Kidney glomerular epithelial cell (primary cell): ENCODE measurements at places on chromosomes 3 and 15.
A peak's percentile ranks its signal among the peaks of the same experiment; 100 is the strongest.

GRCh38 chr15:95494971-95495541, 835.4 kb upstream of the NR2F2 start:
- DNase-seq, result no peak

DNA sequence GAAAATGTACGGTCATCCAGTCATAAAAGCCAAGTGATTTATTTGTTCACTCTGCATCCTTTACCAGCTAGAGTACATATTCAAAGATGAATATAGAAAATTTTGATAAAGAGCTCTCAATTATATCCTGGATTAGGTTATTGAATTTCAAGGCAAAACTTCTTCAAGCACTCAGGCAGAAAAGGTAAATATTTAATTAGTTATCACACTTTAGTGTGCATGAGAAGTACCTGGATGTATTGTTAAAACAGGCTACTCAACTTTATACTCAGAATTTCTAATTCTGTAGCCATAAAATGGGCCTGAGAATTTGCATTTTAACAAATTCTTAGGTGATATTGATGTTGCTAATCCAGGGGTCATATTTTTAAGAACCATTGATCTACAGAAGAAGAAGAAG, 45.3 kb downstream of the ILDR1 start:
- DNase-seq, result no peak

GRCh38 chr3:48505968-48506504, 2.1 kb upstream of the SHISA5 start:
- DNase-seq, result no peak

DNA sequence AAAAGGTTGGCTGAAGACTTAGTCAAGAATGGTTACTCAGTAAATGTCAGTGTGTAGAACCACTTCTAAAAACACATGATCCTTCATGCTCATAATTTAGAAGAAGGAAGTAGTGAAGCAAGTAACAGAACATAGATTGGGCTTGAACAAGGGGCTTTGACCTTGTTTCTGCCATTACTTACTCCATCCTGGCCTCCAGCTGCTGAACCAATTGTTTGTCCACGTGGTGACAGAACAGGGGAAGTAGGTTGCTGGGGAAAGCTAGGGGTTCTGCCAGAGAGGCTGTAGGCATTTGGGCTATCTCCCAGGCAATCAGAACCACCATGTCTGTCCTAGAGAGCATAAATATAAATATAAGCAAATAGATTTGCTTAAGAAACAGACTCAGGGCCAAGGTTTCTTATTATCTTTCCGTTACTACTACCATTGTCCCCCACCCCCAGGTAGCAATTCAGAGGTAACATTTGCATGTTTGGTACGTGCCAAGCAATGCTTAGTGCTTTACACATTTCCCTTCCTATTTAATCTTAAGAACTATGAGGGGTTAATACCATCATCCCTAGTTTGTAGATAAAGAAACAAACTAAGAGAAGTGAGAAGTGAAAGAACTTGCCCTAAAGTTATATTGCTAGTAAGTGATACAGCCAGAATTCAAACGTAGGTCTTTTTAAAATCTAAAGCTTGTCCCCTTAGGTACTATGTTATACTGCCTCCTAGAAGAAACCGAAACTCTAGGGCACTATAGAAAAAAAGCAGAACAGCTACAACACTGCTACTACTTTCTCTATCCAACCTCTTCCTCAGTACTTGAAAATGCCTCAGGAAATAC, 3.0 kb upstream of the SPG11 start:
- DNase-seq, result no peak

GRCh38 chr15:66226736-66227135, 26.8 kb downstream of the MEGF11 start:
- DNase-seq, result no peak

- DNase-seq, result no peak
Observed at GRCh38 chr15:85690561-85691231, 104.0 kb downstream of the KLHL25 start.

DNA sequence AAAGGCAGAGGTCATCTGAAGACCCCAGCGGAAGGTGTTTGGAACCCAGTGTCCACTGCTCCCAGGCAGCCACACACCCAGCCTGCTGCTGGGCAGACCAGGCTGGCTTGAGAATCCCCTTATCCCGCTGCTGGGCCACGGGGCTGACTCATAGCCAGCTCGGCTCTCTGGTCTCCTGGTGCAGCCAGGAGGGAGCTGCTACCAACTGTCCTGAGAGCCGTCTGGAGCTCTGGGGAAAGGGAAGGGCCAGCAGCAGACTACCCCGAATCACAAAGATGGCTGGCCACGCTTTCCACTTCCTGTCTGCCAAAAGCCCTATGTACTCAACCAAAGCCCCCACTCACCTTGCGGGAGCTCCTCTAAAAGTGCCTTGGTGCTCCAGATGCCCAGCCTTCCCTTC, 38.3 kb downstream of the WHAMM start:
- DNase-seq, result no peak

- DNase-seq, result no peak
Observed at GRCh38 chr15:58442122-58442521, 10.3 kb downstream of the LIPC start.

- DNase-seq, result peak; percentile 23
Observed at GRCh38 chr3:81761904-81762580, 597 bp upstream of the GBE1 start.

DNA sequence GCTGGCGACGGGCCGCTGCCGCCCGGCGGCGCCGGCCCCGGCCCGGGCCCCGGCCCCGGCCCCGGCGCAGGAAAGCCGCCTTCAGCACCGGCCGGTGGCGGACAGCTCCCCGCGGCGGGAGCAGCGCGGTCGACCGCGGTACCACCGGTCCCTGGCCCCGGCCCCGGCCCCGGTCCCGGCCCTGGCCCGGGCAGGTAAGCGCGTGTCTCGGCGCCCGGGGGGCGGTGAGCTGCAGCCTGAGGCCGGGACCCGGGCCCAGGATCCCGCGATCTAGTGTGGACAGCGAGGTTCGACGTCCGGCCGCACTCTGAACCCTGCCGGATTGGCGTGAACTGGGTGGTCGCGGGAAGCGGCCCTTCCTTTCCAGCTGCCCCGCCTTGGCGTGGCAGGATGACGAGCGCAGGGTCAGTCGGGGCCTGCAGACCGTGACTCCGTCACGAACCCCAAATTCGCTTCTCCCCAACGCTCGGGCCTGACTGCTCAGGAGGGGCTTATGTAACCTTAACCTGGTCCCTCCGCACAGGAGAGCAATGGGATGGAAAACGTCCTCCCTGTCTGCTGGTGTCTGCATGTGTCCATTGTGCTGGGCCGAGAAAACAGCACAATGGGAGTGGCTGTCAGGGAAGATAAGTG, 472 bp downstream of the BSN start:
- DNase-seq, result no peak

DNA sequence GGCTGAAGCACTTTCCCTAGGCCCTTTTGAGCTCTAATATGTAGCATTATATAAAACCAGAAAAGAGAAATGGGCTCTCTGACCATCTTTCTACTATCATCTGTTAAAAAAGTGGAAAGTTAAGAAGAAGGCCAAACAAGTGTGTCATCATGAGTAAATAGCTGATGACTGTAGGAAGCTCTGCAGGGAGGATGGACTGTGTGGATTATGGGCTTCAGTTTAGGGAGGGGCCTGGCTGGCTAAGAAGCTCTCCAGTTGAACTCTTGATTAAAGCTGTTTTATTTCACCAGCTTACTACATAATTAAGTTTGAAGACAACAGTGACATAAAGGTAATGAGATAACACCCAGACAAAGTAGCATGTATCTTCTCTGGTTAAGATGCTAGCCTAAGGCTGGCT, 30.6 kb downstream of the INTS14 start:
- peak; percentile 19 for DNase-seq

DNA sequence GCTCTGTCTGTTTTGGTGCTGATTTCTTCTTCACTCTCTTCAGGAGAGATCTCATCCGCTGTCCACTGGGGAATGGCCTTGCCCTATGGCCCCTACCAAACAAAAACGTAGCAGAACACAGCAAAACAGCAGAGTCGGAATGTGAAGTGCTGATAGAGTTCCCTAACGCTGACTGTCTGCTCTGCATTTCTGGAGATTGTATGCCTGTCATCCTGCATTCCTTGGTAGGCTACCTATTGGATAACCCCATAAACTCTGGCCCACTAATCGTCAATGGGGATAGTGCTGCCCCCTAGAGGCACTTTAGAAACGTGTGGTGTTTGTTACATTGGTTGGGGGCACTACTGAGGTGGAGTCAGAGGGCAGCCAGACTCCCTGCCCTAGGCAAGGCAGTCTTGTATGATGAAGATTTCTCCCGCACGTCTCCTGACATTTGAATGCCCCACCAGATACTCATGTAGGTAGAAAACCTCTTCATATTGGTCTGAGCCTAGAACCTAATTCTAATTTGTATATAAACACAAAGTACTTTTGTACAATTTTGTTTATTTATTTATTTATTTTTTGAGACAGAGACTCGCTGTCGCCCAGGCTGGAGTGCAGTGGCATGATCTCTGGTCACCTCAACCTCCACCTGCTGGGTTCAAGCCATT, 15.6 kb upstream of the MAGEF1 start:
- peak; percentile 67 for DNase-seq

- no peak for DNase-seq
Observed at GRCh38 chr3:158918451-158918850, 116.6 kb downstream of the MFSD1 start.

DNA sequence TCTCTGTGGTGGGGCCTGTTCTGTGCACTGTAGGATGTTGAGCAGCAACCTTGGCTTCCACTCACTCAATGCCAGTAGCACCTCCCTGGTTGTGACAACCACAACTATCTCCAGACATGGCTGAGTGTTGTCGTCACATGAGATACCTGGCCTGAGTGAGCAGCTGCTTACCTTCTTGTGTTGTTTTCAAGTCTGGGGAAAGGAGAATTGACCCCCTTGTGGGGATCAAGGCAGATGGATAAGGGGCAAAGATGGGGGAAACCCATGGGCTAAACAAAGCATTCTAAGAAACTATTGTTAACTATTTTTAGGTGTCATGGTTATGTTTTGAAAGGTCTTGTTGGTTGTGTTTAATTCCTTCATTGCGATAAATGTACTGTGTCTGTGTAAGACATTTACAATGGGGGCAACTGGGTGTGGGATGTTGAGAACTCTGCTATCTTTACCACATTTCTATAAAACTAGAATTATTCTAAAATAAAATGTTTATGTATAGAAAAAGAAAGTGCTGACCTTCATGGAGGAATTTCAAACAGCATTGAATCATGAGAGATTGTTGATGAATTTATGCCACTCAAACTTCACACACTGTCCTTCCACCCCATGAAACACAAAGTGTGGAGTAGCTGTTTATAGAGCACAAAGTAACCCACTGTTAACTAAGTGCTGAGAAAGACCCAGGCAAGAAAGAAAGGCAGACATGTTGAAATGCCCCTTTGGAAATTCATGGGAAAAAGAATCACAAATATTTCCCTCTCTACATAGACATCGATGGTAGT, 48.4 kb upstream of the SPTSSB start:
- no peak for DNase-seq

DNA sequence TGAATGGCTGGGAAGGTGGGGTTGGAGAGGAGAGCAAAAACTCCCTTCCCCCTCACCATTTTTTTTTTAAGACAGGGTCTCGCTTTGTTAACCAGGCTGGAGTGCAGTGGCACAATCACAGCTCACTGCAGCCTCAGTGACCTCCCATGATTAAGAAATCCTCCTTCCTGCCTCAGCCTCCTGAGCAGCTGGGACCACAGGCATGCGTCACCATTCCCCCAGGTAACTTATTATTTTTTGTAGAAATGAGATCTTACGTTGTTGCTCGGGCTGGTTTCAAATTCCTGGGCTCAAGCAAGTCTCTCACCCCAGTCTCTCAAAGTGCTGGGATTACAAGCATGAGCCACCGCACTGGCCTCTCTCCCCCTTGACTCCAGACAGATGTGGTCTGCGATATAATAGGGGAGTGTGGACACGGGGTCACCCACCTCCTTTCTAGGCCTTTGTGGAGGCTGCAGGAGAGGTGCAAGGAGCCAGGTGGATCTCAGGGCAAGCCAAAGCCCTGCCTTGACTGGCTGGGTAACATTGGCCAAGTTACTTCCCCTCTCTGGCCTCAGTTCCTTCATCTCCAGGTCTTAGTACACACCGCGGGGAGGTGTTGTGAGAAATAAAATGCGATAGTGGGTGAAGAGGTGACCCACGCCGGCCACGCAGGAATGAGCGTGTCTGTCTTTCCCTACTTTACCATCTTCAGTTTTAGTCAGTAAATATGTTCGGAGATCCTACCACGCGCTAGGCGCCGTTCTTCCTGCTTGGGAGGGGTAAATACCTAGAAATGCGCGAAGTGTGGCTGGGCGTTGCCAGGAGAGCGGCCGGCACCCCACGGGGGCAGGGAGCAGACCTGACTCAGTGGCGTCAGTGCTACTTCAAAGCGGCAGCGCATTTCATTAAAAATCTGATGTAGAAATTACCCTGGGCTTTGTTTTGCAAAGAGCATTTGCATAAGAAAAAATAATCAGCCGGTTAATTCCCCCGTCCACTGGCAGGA, 20.2 kb upstream of the CORO2B start:
- peak; percentile 21 for DNase-seq

- DNase-seq, result no peak
Observed at GRCh38 chr15:78263351-78263781, 996 bp upstream of the DNAJA4 start.

GRCh38 chr3:74789111-74789510, 174.7 kb upstream of the CNTN3 start:
- no peak for DNase-seq

DNA sequence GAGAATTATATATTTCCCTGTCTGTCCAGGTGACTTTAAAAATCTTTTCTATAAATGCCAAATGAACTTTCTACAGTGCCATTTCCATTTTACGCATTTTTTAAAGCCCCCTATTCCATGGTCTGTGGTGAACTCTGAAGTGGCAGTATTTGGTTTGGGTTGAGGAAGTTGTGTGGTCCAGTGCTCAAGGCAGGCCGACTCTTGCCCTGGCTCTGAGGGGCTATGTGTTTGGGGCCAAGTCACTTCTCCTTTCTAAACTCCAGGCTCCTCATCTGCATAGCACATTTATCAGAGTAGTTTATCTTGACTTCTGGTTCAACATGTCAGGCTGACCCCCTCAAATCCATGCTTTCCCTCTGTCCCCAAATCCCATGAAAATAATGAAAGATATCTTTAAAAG, 14.1 kb downstream of the TTC21A start:
- DNase-seq, result no peak

DNA sequence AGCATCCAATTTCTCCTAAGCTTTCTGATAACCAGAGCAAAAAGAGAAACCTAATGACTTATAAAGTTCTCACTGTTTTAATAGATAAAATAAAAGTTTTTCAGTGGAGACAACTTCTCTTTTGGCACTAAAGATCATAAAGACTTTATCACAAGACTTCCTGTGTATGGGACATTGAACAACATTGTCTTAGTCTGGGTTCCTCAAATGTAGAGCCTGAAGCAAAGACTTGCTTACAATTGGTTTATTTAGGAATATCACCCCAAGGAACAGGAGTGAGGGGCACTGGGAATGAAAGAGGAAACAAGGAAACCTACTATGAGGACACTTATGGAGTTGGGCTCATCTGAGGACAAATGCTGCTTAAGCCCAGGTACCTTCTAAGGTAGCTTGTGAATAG, 127.4 kb downstream of the B3GALNT1 start:
- no peak for DNase-seq

DNA sequence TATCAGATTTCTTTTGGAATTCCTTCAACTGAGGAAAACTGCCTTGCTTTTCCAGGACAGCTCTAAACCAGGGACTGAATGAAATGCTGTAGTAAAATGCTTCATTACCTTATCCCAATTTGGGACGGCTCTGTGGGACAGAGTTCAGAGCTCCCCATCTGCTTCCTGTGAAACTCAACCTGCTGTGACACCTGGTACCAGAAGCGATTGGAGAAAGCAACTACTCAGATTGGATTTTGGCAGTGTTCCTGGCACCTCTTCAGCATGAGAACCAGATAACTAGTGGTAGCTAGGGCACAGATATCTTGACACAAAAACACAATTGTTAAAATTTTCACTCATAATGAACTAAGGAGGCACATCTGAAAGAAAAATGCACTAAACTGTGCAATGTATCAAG, 539.1 kb downstream of the SI start:
- DNase-seq, result no peak
